Foreskin melanocyte (primary cell): ENCODE measurements at places on chromosomes 11 and 22.
A peak's percentile ranks its signal among the peaks of the same experiment; 100 is the strongest.

DNA sequence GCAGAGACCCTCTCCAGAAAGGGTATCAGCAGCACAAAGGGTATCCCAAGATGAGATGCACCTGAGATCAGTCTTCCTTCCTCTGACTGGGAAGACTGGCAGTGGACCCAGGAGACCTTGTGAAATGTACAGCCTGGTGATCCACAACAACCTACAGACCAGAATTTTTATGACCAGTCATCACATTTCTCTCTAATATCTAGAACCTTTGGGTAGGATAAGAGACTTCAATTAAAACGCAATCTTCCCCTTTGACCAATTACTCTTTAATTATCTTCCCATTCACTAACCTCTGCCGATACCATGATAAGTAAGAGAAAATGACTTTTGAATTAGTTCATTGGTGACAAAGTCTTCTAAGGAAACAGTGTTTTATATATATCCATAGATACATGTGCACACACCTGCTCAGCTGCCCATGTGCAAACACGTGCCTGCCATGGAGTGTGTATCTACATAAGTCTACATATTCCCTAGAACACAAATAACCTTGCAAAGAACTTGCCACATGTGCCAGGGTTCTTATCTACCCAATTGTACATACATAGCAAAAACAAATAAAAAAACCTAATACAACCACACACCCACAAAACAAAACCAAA, 44.2 kb upstream of the SLC5A1 start:
- no peak for DNase-seq

DNA sequence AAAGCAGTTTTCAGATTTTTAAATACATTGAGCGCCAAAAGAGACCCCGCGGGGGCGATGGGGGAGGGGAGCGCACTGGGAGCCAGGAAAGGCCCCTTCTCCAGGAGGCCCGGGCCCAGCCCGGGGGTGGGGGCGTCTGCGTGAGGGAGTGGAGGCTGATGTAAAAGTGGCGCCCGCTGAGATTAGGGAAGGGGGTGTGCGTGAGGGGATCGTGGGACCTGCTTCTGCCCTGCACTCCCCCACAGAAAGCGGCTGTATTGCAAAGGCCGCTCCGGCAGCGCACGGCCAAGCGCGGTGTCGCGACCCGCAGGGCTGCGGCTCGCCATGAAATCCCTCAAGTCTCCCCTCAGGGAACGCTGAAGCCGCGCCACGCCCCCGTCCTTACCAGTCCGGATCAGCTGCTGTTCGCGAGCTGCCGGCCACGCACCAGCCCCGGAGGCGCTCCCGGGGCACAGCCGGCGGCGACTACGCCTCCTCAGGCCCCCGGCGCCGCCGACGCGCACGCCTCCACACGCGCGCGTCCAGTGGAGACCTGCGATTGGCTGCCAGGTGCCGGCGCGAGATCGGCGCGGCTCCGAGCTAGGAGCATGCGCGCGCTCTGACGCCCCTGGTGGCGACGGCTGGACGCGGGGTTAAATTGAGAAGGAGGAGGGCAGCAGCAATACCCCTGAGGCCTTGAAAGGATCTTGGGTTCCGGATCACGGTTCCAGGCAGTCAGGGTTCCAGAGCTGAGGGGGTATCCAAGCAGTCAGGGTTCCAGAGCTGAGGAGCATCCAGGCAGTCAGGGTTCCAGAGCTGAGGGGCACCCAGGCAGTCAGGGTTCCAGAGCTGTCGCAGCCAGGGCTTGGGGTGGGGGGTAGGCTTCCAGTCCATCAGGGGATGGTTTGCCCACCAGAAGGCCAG, at the start of gene ZNF280B:
Gene ZNF280B (minus strand): TSS at position 469 of the 903 bp plus-strand sequence. CDS start 19,344 bp downstream, outside the sequence.
- DNase-seq, result peak; percentile 75

DNA sequence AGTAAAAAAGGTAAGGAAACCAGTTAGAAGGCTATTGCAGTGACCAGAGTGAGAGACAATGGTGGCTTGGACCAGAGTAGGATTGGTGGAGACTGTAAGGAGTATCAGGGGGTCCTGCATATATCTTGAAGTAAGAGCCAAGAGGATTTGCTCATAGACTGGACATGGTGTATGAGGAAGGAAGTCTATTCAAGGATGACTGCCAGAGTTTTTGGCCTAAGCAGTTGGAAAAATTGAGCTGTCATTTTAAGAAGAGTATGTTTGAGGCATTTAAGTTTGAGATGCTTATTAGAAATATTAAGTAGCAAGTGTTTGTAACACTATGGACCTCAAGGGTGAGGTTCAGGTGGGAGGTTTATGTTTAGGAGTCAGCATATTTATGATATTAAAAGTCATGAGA, 596.6 kb downstream of the METTL15 start:
- no peak for DNase-seq

GRCh38 chr22:43616645-43617044, 195.5 kb downstream of the EFCAB6 start:
- no peak for DNase-seq

- no peak for DNase-seq
Observed at GRCh38 chr11:127193950-127194349, 193.4 kb upstream of the KIRREL3 start.
